ENCODE measurements at places on chromosomes 3 and 15.

GRCh38 chr3:97515076-97515475 lies 249.5 kb upstream of the ARL6 start:
- no peak for DNase-seq

GRCh38 chr3:21893242-21893641 lies 142.2 kb upstream of the ZNF385D start:
- DNase-seq = no peak

DNA sequence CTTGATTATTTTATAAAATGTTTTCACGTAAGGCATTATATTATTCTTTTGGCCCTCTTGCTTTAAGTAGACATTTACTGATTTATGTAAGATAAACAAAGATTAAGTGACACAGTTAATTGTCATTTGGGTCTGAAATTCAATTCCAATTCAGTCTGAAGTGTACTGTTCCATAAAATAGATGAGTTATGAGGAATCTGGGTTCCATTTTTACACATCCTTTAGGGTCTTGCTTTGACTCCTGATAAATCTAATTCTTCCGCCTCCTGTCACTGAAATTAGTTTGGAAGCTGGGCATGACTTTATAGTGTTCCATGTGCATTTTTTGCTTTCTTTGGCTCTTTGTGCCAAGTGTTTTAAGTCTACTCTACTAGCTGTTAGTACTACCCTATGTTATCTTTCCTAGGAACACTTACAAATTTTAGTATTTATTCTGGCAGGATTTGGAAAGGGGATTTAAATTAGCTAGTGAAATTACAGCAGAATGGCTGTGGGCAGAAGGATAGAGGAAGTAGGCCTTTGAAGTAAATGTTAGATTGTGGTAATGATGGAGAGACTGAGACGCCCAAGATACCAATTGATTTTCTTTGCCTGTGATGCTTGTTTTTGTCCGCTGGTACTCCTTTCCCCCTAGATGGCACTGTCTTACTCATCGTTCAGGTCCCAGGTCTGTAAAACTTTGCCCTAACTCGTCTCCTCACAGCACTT lies 14.3 kb downstream of the ARL8B start:
- peak; percentile 29 for DNase-seq

- DNase-seq = no peak
Measured at GRCh38 chr3:71144525-71145253, 438.8 kb downstream of the FOXP1 start.

GRCh38 chr3:128152419-128153155 lies 694 bp upstream of the EEFSEC start:
- no peak for DNase-seq

- DNase-seq = no peak
Measured at GRCh38 chr3:72008226-72008996, 223.5 kb upstream of the PROK2 start.

- DNase-seq = no peak
Measured at GRCh38 chr3:123883111-123883510, 1.0 kb downstream of the MYLK start.
